ENCODE measurements at places on chromosomes 12 and 14.

- DNase-seq: no peak
Measured at GRCh38 chr12:27333403-27334009, 870 bp downstream of the BMAL2 start.

DNA sequence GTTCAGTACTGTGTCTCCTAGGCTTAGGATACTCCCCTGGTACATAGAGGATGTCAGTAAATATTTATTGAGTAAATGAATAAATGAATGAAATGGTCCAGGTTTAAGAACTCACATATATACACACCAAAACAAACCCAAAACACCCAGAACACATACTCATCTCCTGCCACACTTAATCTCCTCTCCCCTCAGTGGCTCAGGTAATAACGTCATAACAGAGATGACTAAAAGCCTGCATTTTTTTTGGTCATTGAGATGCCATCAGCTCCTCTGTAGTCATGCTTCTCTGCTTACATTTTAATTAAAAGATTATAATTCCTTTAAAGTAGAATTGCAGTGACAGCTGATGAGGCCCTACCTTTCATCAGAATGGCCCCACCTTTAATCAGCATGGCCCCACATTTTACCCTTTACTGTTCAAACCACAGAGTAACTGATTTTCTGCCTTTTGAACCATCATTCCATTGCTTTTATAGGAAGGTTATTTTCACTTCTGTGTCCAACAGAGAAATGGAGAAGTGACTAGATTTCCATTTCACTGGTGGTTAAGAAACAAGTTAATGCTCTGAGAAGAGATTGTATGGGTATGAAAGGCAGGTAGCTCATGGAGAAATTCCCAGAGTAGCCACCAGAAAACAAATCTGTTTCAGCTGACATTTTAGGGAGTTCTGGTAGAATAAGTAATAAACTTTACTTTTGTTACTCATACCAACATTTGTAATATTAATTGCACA is 193.4 kb upstream of the ATP2B1 start:
- DNase-seq: no peak

GRCh38 chr14:86288336-86288735 is 758.4 kb downstream of the FLRT2 start:
- no peak for DNase-seq

GRCh38 chr12:111864913-111865312 is 22.9 kb downstream of the MAPKAPK5 start:
- DNase-seq: no peak

Measured in stimulated activated CD8-positive, alpha-beta memory T cell treated with anti-CD3 and anti-CD28 coated beads, Interleukin-15, amount 100 ng/mL, for 24 hours (primary cell).